ENCODE measurements at places on chromosomes 12 and 14.
A peak's percentile ranks its signal among the peaks of the same experiment; 100 is the strongest.

GRCh38 chr14:65776193-65776852 is 363.8 kb downstream of the FUT8 start:
- DNase-seq: no peak

DNA sequence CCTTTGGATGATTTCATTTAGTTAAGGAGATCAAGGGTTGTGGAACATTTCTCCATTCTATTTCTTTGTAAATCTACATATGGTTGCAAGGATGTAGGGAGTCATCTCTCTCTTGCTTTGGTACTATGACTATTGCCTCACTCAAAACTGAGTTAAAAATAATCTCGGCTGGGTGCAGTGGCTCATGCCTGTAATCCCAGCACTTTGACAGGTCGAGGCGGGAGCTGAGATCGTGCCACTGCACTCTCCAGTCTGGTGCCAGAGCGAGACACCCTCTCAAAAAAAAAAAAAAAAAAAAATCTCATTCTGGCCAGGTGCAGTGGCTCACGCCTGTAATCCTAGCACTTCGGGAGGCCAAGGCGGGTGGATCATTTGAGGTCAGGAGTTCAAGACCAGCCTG is 24.8 kb upstream of the PPM1H start:
- DNase-seq: no peak

DNA sequence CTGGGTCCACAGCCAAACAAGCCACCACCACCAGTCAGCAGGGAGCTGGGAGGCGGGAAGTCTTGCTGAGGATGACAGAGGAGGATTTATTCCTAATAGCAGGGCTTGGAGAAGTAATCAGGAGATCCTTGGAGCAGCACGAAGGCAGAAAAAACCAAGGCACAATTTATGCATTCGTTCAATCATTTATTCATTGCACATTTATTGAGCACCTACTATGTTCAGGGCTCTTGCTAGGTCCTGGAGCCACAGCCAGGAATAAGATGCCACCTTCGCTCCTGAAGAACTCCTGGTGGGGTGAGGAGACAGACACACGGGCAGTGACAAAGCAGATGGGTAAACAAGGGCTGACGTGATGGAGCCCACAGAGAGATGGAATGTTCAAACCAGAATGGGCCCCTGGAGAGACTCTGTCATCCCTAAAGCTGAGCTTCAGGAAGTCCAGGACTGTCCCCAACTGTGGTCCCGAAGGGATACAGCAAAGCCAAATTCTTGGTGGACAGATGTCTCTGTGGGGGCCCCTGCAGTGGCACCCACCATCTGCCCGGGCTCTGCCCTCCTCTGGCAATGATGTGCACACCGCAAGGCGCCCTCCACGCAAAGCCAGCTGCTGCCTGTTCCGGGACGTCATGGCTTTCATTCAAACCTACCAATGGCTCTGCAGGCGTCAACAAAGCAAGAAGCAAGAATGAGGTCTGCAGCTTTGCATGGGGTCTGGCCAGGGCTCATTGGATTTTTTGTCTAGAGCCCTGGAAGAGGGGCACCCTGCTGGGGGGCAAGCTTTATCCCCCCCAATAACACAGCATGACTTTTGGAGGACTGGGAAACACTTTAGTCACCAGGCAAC is 3.0 kb upstream of the TESC start:
- no peak for DNase-seq

DNA sequence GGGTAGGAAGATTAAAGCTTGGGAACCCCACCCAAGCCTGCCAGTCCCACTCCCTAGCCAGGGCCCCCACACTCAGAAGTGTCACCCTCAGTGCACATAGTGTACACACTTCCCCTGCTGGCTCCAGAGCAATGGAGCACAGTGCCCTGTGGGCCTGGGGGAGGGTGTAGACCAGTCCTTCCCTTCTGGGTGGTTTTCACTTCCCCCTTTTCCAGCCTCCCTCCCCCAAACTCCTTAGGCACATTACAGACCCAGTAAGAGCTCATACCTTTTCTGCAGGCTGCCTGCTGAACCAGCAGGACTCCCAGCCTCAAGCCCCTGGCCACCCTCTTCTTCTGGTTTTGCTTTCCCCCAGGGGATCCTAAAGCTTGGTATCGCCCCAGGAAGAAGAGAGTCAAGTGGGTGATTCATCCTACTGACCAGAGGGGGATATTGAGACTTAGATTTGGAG is at the start of gene ZNF385A:
TSS of gene ZNF385A (minus strand) at position 143 of the 451 bp plus-strand sequence. CDS start 219 bp downstream, outside the sequence.
- DNase-seq: peak; percentile 68

DNA sequence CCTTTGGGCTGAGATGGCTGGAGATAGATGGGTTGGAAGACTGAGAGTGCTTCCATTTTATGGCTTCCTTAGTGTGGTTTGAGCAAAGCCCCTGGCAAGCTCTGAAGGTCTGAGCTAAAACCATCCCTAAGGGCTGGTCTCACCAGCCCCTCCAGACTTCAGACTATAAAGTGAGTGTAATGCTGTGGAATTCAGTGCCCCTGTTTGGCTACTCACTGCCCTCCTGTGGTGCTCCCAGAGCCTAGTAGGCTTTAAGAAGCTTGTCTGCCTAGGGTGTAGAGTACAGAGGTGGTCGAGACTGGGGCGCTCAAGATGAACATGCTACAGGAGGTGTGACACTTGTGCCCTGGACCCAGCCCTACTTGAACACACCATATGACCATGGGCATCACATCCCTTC is 246.7 kb upstream of the FKBP4 start:
- DNase-seq: no peak

DNA sequence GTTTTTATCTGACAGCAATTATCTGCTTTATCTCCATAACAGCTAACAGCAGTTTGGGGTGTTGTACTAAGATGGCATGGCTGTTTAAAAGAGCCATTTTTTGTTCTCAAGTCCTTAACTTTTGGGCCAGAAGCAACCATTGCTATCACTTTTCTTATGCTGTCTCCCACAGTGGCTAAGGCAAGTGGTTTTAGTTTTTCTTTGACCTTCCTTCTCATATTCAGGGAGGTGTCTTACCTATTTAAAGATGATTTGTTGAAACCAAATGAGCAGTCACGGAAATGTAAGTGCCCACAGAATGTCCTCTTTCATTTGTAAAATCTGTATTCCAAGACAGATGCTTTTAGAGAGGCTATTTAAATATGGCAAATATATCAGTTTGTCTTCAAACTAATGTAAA is 96.8 kb upstream of the USP15 start:
- DNase-seq: no peak

DNA sequence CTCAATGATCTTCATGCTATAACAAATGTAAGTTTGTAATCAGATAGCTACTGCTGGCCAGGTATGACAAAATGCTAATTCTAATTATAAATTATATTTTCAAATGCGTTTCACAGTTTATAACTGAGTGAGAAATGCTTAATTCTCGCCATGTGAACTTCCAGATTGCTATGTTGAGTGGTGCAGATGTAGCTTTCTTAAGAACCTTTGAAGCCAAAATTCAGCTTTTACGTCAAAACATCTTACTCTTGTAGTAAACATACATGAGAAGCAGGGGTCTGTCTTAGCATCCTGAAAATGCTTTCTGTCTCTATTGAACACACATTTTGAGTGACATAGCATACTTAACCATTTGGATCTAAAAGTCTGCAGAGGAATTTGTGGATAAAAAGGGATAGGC is 176.5 kb upstream of the PRICKLE1 start:
- no peak for DNase-seq

GRCh38 chr12:68745376-68745903 is 536 bp upstream of the SLC35E3 start:
- DNase-seq: peak; percentile 39

Measured in hematopoietic multipotent progenitor cell treated with erythropoietin and hydrocortisone succinate and interleukin-3 and kit ligand, for 6 days (in vitro differentiated cells).